SK-N-SH (cell line): ENCODE measurements at places on chromosomes 2 and 18.
A peak's percentile ranks its signal among the peaks of the same experiment; 100 is the strongest.

DNA sequence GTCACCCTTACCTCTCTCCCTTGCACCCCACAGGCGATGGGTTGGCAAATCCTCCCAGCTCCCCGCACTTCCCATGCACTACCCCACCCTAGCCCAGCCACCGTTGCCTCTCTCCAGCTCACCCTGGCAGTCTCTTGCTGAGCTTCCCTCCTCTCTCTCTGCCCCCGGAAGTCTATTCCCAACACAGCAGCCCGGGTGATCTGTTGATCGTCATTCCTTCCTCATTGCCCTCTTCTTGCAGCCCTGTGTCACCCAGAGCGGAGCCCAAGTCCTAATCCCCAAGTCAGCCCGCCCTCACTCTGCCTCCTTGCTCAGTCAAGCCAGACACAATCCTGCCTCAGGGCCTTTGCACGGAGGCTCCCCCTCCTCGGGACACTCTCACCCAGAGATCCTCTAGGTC is 55.2 kb downstream of the CIB4 start:
- no peaks in the 10 kb centered on the region for H3K36me3 ChIP-seq
- no peak overlapping the region for H3K27ac ChIP-seq
- no peak overlapping the region for H3K4me3 ChIP-seq
- peak; percentile 34 for DNase-seq

DNA sequence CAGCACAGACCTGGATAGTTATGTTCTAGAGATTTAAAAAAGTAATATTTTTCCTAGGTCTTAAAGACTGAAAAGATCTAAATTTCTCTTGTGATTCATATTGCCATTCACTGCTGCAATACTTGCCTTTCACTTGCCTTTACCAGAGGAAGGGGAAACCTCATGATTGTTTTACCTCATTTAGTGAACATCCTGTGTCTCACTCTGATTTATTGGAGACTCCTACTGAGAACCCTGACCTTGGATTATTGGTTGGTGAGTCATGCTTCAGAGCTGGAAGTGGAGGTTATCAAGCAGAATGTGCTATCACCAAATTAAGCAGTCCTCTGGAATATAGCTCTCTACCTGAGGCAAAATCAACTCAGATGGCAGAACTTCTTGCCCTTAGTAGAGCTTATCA is 500.5 kb downstream of the TSN start:
- H3K27ac ChIP-seq, result no peak overlapping the region
- H3K27me3 ChIP-seq, result no peaks in the 10 kb centered on the region
- no peaks in the 10 kb centered on the region for H3K36me3 ChIP-seq
- H3K4me3 ChIP-seq, result no peak overlapping the region
- H3K4me1 ChIP-seq, result no peaks in the 10 kb centered on the region

DNA sequence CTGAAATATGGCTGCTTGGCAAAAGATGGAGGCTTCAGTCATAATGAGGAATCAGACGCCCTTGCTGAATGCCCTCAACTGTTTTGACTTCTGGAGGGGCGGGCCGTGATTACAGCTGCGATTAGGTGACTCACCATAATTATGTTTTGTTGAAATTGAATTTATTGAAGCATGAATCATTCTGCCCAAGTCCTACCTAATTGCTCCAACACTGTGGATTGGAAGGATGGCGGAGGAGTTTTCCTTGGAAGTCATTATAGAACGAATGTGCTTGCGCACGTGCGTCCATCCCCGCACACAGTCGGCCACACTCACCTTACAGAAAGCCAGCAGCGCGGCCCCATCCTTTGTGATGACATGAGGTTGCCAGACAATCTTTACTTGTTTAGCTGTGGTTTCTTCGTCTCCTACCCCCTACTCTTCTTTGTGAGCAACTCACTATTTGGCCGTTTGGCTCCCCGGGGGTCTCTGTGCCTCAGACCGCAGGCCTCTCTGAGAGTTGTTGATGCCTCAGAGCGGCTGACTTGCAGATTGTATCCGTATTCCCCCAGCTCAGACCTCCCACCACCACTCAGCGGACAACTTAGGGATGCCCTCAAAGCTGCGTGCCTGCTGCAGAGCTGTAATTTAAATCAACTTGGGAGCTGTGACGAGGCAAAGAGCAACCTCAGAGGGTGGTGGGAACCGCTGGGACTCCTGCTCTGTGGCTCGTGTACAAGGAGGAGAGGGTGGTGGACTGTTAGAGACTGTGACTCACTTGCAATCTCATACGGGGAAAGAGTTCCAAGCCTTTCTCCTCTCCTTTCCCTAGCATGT is 513.4 kb downstream of the TNS1 start:
- no peaks in the 10 kb centered on the region for H3K36me3 ChIP-seq
- no peak overlapping the region; the same call in 1 of the 2 replicates for H3K27ac ChIP-seq

DNA sequence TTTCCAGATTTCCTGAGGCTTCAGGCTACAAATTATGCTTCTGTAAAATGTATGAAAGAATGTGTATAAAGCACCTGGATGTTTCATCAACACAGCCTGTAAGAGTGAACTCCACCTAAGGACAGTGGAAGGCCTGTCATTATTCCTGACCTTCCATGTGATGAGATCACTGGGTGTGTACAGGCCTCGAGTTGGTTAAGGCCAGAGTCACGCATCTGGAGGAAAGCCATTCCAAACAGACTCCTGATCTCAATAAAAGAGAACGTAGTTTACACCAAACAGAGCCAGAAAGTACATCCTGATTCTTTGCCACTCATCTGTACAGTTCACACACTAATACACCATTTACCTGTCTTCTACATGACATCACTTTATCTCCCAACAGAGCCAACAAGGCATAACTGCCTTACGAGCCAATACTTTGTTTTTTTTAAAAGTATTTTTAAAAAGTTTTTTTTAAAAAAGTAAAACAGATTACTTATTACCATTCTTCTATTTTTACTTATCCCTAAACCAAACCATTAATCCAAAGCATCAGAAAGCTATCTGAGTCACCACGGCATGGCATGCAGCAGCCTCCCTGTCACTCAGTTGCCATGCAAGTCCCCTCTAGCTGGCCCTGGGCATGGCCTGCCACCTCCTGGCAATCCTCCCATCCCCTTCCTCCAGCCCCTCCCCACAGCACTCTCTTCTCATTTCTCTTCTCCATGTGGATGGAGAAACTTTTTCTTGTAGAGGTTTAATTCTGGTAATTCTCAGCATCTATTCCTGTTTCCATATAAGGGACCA is 78.8 kb upstream of the TFCP2L1 start:
- DNase-seq, result no peak
- peak overlapping the region; percentile 61 for H3K27ac ChIP-seq
- H3K27me3 ChIP-seq, result no peaks in the 10 kb centered on the region

- DNase-seq, result peak; percentile 22
- peak overlapping the region; percentile 13; the same call in 1 of the 2 replicates for H3K27ac ChIP-seq
- H3K36me3 ChIP-seq, result peaks cover 6% of the 10 kb centered on the region
- peaks cover 7% of the 10 kb centered on the region for H3K4me1 ChIP-seq
- H3K27me3 ChIP-seq, result no peaks in the 10 kb centered on the region
These were observed 45.8 kb downstream of the PTPN2 start for GRCh38 chr18:12838178-12838634.
